ENCODE measurements at places on chromosomes 11 and 22.
A peak's percentile ranks its signal among the peaks of the same experiment; 100 is the strongest.

GRCh38 chr11:122202951-122203456, 87.0 kb upstream of the BLID start:
- DNase-seq, result peak; percentile 68

- DNase-seq, result no peak
Measured at GRCh38 chr11:15901054-15901453, 455.3 kb downstream of the SOX6 start.

DNA sequence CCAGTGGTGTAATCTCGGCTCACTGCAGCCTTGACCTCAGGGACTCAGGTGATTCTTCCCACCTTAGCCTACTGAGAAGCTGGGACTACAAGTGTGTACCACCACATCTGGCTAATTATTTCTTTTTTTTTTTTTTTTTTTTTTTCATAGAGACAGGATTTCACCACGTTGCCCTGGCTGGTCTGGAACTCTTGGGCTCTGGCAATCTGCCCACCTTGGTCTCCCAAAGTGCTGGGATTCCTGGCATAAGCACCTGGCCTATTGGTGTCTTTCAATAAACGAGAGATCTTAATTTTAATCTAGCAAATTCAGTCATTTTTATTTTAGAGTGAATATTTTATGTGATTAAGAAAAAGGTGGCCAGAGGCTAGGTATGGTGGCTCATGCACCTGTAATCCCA, 40.1 kb downstream of the DGCR2 start:
- DNase-seq, result no peak

- no peak for DNase-seq
Measured at GRCh38 chr11:77502346-77502905, 28.5 kb upstream of the PAK1 start.

DNA sequence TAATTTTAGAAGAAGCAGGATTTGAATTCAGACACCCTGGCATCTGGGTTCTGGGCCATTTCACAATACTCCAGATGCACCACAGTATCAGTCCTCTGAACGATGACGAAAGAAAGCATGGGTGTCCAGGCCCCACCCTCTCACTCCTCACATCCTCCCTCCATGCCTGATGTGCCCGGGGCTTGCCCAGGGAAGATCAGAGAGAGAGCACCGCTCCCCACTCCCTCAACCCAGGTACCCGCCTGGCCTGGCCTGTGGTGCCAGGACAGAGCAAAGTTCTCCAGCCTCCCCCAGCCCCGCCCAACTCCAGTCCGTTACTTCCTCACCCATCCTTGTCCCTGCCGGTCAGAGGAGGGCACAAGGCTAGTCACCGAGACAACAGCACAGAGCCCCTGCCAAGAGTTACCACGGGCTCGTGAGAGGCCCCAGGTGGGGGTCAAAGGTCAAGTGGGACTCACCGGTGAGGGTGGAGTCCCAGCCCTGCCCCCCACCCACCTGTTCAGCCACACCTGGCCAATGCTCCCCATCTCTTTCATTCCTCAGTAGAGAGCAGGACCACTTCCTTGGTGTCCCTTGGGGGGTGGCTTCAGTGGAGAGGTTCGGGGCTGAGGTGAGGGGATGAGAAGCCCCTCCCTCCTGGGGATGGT, 8.1 kb downstream of the BCL9L start:
- peak; percentile 84 for DNase-seq

DNA sequence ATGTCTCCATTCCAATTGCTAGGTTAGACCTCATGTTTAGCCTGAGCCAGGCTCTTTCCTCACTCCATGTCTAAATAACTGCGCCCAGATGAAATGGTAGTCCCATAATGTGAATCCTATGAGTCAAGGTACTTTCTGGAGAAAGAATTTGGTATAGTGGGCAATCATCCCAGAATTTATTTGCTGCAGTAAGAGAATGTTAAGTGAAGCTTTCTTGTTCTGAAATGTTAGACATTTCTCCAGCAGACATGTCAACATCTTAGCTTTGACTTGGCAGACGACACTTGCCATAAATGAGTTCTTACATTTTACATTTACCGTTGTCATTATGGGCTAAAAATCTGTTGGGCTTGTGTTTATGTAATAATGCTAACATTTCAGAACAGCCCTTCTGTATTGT, 165.2 kb downstream of the PGR start:
- DNase-seq, result no peak

All from suppressor macrophage treated with lipopolysaccharide for 4 hours (primary cell).